ENCODE measurements at places on chromosomes 12 and 14.

DNA sequence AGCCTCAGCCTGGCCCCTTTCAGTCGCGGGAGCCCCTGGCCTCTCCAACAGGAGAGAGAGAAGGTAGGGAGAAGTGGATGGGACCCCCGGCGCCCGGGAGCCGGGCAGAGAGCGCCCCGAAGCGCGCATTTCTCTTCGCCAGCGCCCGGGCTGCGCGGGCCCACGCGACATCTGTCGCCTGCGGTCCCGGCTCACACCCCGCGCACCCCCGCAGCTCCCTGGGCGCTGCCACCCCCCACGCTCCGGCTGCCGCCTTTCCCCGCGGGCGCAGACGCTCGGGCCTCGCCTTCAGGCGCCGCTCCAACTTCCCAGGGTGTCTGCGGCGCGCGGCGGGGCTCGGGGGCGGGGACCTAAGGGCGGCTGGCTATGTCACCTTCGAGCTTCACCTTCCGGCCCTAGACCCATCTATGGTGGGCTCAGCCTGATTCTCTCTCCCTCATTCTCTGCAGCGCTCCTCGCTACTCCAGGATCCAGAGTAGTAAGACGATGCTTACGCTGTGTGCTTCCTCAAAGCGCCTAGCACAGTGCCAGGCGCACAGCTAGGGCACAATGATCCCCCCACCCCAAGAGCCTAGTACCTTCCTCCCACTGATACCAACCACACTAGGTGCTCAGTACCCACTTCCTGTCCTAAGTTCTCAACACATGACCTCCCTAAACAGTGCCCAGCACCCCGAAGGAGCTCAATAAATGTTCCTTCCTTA, 1.6 kb downstream of the HRK start:
- no peak for DNase-seq

DNA sequence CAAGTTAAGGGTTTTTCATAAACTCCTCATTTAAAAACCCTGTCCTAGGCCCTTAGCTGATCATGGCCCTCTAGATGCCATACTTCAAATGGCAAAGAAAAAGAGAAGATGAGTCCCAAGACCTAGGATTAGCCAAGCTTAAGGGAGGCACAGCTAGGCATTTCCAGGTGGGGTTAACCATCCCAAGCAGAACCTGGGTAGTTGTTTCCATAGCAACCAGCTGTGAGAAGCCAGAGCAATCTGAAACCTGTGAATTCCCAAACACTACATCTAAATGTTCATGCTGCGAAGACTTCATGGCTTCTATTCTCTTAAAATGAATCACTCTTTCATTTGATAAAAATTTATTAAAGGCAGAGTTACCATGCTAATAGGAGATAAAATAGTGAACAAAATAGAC, 372.9 kb downstream of the C12orf50 start:
- no peak for DNase-seq

- DNase-seq: no peak
Measured at GRCh38 chr12:127479256-127479655, 787.7 kb upstream of the TMEM132C start.

- no peak for DNase-seq
Measured at GRCh38 chr14:53093206-53093605, 59.9 kb downstream of the DDHD1 start.

- no peak for DNase-seq
Measured at GRCh38 chr12:87165733-87166375, 863.3 kb downstream of the C12orf50 start.

DNA sequence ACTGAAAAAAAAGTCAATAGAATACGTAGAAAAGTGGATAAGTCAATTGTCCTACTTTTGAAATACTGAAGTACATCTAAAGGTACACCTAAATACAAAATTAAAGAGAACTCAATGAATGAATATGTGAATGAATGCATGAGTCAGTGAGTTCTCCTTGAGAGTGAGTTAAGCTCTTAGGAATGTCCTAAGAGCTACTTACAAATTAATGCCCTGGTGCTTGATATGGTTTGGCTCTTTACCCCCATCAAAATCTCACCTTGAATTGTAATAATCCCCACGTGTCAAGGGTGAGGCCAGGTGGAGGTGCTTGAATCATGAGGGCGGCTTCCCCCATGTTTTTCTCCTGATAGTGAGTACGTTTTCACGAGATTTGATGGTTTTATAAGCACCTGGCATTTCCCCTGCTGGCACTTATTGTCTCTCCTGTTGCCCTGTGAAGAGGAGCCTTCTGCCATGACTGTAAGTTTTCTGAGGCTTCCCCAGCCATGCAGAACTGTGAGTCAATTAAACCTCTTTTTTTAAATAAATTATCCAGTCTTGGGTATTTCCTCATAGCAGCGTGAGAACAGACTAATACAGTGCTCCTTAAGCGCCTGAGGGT, 192.2 kb upstream of the ARHGAP5 start:
- DNase-seq: no peak

DNA sequence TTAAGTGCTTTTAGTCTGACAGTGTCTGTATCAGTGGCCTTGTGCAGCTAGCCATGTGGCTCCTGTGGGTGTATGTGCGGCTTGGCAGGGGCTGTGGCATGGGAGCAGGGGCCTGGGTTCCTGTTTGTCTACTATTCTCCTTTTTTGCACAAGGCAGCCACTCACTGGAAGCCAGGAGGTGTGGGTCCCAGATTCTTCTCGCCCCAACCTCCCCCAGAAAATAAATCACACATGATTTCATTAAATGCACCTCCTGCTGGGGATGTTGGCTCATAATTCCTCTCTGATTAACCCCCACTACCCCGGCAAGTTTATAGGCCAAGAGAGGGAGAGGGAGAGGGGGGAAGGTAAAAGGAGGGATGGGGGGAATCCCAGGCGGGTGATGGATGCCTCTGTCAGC, 17.6 kb downstream of the CALCOCO1 start:
- DNase-seq: no peak

DNA sequence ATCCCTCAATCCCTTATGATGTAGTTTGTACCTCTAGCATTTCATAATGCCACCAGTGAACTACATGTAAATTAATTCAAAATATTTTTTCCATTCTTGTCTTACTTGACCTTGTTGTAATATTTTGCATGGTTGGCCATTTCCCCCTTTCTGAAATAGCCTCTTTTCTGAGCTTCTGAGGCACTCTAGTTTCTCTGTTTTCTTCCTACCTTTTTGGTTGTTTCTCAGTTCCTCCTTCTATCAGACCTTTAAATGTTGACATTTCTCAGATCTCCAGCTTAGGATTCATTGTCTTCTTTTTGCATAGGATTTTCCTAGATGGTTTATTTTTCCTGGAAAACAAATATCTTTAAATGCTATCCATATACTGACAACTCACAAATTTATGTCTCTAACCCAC, 9.8 kb upstream of the RMST start:
- DNase-seq: no peak

- DNase-seq: no peak
Measured at GRCh38 chr12:12510141-12510540, 52.5 kb downstream of the DUSP16 start.

DNA sequence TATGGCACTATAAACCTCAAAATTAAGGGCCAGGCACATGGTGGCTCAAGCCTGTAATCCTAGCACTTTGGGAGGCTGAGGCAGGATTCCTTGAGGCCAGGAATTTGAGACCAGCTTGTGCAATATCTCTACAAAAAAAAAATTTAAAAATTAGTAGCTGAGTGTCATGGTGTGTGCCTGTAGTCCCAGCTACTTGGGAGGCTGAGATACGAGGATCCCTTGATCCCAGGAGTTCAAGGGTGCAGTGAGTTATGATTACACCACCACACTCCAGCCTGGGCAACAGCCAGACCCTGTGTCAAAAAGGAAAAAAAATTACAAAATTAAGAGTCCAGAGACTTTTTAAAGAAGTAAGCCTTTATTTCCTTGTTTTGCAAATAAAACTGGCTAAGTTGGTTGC, 1.8 kb upstream of the GCN1 start:
- DNase-seq: no peak

- no peak for DNase-seq
Measured at GRCh38 chr14:38549564-38549963, 293.7 kb upstream of the CLEC14A start.

GRCh38 chr12:49098035-49098451, 3.4 kb upstream of the DHH start:
- no peak for DNase-seq

- peak; percentile 41 for DNase-seq
Measured at GRCh38 chr14:26598672-26599131, 869 bp upstream of the NOVA1 start.

DNA sequence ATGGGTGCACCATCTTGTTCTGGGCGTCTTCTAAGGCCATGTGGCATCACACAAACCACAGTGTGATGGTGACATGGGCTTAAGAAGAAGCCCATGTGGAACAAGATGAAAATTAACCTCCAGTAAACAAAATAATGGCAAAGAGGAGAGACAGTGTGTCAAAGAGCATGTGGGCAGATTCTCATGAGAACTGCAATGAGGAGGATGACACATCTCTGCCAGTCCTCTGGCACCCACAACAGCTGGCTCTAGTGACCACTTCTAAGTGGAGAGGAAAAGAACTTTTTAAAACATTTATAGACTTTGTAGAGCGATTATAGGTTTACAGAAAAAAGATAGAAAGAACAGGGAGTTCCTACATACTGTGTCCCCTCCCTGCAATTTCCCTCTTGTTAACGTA, 401.4 kb downstream of the ATP23 start:
- DNase-seq: no peak

- DNase-seq: no peak
Measured at GRCh38 chr14:78254911-78255461, 84.8 kb downstream of the NRXN3 start.

DNA sequence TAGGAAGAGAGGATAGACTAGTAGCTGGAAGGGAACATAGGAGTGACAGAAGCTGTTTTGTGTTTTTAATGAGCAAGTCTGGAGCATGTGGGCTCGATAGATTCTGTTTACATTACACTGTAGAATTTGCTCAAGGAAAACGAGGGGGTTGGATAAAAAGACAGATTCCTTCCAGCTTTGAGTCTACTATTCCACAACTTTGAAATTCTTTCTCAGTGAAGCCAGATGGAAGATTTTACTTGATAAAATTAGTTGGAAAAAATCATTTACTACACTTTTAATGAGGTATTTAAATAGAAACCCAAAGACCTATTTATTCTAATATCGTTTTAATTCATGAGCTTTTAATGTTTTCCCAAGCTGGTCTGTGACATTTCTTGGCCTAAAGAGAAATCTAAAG, 19.5 kb upstream of the EPS8 start:
- no peak for DNase-seq

GRCh38 chr14:38901791-38902190, 201.2 kb downstream of the SEC23A start:
- DNase-seq: no peak

GRCh38 chr14:100896369-100897060, 7.0 kb downstream of the RTL1 start:
- no peak for DNase-seq

GRCh38 chr14:86847140-86847539, 1145.8 kb downstream of the GALC start:
- no peak for DNase-seq

- DNase-seq: no peak
Measured at GRCh38 chr14:96681829-96682228, 115.4 kb upstream of the VRK1 start.

DNA sequence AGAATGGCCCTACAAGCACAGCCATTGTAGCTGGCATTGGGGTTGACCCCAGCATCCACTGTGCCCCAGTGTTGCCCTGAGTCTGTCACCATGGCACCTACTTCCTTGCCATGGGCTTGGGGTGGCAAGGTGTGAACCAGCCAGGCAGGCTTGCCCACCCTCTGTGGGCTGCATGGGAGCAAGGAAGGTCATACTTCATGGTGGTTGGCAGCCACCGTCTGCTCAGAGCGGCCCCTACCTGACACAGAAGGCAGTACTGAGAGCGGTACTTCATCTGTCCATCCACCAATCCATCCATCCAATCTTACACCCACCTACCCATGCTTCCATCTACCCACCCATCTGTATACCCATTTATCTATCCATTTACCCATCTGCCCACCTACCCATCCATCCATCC, 160.1 kb downstream of the KIF26A start:
- DNase-seq: no peak

- DNase-seq: no peak
Measured at GRCh38 chr12:120438495-120439198, 734 bp downstream of the COX6A1 start.

- DNase-seq: no peak
Measured at GRCh38 chr12:66965621-66966020, 286.7 kb upstream of the GRIP1 start.

DNA sequence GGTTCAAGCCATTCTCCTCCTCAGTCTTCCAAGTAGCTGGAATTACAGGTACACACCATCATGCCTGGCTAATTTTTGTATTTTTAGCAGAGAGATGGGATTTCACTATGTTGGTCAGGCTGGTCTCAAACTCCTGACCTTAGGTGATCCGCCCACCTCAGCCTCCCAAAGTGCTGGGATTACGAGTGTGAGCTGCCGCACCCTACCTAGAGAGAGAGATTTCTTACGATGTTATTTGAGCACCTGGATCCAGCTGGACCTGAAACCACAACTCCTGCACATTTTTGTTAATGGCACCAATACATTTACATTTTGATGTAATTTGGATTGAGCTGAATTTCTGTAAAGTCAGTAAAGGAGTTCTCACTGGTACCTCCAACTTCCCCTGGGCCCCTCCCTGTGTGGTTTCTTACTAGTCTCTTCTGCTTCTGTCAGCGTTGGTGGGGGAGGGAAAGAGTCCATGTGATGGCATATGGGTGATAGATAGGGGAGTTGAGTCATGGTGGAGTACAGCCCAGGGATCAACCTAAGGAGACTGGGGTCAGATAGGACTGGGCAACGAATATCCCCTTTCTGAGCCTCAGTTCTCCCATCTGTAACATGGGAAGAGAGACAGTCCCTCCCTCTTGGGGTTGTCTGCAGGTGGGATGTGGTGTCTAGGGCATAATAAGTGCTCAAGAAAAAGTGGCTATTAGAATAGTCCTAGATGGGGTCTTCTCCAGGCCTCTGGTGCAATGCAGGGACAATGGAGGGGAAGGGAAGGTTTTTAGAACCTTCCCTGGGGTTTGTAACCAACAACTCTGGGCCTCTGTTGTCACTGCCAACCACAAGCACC, 83.3 kb upstream of the MED13L start:
- no peak for DNase-seq

DNA sequence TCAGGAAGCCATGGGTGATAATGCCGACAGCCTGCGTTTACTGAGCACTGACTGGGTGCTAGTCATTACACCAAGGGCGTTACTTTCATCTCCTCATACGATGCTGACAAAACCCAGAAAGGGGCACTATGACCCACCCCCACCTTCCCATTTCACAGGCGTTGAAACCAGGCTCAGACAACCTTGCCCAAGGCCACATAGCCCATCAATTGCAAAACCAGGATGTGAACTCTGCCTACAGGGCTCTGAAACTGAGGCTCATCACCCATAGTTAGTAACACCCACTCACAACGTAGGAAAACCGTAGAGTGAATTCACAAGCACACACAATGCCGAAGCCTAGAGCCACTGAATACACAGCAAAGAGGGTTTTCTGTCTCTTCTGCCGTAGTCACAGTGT, 119.9 kb downstream of the RIMBP2 start:
- DNase-seq: no peak
